Activated CD4-positive, alpha-beta T cell treated with anti-CD3 and anti-CD28 coated beads for 36 hours (primary cell): ENCODE measurements at places on chromosomes 3 and 15. TPM values are rescaled to one million over a fixed set of nuclear protein-coding genes. Genes with fewer than 3 reads are reported as not detected.

MYEF2 gene
- total RNA-seq: 23.8 TPM

STRIT1 gene
- total RNA-seq: not detected

CPLX3 gene
- not detected for total RNA-seq

KBTBD12 gene
- not detected for total RNA-seq

CRTAP gene
- 43.4 TPM for total RNA-seq

GUCA1C gene
- total RNA-seq: not detected

GNAT1 gene
- not detected for total RNA-seq

GMNC gene
- not detected for total RNA-seq
